ENCODE measurements at places on chromosomes 5 and 9.

DNA sequence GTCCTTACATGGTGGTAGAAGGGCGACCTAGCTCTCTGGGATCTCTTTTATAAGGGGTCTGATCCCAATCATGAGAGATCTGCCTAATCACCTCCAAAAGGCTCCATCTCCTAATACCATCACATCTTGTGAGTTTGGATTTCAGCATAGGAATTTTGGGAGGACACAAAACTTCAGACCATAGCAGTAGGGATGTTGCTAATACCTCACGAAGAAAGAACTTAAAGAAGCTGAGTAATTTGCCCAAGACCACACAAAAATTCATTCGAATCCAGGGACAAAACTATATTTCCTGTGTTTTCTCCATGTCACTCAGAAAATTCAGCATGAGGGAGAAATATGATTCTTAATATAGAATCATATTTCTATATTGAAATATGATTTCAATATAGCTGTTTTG is 32.7 kb downstream of the MTAP start:
- DNase-seq = no peak

DNA sequence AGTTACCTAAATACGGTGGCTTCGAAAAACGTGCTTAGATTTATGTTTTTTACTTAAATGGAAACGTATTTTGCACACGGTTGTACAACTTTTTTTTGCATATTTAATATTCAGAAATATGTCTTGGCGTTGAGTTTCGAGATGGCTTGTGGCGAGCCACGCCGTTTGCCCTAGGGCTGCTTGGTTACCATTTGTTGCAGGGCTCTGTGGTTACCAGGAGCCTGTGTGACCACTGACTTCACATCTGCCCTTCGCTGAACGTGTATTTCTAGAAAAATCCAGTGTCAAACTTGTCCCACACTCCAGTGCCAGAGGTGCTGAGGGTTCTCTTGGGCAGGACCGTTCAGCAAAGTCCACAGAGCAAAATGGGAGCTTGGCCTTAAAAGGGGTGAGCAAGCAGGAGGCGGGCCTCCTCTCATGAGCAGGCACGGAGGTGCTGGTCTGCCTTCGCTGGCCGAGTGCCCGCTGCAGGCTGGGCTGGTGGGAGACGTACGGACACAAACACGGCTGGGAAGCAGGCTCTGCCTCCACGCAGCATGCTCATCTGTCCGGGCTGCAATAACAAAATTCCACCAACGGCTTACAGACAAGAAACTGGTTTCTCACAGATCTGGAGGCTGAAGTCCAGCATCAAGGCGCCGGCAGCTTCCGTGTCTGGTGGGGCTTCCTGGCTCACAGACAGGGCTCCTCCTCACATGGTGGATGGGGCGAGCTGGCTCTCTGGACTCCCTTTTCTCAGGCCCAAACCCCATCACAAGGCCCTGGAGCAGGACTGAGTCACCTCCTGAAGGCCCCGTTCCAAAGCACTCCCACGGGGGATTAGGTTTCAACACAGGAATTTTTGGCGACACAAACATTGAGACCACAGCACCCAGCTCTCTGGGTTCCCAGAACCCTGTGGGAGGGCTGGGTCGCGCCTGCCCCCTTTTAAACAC is 5.4 kb downstream of the MRPL36 start:
- DNase-seq = no peak

GRCh38 chr9:111828193-111828592 is 33.5 kb upstream of the SHOC1 start:
- no peak for DNase-seq

DNA sequence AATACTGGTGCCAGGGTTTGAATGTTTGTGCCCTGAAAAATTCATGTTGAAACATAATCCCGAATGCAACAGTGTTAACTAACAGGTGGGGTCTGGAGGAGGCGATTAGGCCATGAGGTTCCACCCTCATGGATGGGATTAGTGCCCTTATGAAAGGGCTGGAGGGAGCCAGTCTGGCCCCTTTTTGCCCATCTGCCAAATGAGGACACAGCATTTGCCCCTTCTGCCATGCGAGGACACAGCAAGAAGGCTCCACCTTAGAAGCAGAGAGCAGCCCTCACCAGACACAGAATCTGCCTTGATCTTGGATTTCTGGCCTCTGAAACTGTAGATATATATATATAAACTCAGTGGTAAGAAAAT is 32.6 kb upstream of the RNF130 start:
- DNase-seq = no peak

- DNase-seq = no peak
Measured at GRCh38 chr9:21412107-21412506, 3.2 kb downstream of the IFNA8 start.

GRCh38 chr5:169126481-169127021 is 174.4 kb downstream of the SLIT3 start:
- DNase-seq = no peak

GRCh38 chr9:34072868-34073590 is 24.3 kb upstream of the UBAP2 start:
- no peak for DNase-seq

GRCh38 chr9:79768194-79768593 is 196.4 kb downstream of the TLE4 start:
- no peak for DNase-seq

DNA sequence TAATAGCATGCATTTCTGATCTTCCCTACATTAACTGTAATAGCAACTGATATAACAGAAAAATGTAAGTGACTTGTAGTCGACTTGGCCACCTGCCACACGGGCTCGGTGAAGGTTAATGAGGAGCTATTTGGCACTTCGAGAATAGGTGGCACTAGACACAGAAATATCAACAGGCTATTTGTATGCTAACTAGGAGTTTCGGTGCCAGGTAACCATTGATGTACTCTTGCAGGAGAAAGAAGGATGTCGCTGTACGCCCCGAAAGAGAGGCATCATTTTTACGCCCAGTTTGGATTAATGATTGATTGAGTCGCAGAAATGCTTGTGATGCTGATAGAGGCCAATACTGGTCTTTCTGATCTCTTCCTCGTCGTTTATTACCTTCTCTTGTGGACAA is 516 bp upstream of the DMRT2 start:
- no peak for DNase-seq

DNA sequence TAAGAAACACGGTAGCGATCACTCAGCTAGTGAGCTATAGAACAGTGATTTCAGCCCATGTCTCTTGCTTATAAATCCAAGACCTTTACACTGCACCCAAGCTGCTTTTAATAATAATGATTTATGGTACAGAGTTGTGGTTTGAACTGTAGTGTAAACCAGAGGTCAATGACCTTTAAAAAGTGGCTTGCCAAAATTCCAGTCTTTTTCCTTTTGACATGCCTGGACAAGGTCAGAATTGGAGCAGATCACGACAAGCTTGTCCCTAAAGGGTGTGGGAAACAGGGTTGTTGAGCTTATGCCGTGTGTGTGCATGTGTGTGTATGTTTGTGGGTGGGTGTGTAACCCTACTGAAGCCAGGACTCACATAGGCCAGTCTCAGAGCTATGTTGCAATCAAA is 225.3 kb upstream of the CLINT1 start:
- no peak for DNase-seq

DNA sequence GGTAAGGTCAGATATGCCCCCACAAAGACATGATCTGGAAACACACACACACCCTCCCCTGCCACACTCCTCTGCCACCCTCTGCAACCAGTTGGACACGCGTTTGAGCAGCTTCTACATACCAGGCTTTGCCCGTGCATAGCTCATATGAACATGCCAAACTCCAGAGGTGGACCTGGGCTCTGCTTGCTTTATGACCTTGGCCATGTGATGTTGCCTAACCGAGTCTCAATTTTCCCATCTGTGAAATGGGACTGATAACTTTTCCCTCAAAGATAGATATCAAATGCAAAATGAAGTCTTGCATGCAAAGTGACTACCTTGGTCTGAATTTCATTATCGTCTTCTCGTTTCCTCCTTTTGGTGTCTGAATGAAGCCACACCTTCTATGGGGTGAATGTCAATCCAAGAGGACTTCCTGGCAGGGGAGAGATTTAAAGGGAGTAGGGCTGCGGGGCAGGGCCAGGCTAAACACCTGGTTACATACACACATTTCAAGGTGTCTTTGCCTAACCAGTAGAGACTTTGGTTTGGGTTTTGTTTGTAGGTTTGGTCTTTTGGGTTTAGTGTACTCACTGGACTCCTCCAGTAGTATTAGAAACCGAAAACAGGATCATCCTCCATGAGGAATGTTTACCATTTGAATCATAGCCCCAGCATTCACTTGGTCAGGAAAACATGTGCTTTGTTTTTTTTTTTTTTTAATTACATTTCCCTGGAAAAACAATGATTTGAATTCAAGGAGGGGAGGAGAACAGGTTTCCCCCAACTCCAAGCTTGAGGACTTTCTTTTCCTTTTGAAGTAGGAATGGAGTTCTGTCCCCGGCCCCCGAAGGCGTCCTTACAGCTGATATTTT is 63.2 kb downstream of the COL27A1 start:
- no peak for DNase-seq

- no peak for DNase-seq
Measured at GRCh38 chr5:142837081-142837725, 67.0 kb downstream of the ARHGAP26 start.

DNA sequence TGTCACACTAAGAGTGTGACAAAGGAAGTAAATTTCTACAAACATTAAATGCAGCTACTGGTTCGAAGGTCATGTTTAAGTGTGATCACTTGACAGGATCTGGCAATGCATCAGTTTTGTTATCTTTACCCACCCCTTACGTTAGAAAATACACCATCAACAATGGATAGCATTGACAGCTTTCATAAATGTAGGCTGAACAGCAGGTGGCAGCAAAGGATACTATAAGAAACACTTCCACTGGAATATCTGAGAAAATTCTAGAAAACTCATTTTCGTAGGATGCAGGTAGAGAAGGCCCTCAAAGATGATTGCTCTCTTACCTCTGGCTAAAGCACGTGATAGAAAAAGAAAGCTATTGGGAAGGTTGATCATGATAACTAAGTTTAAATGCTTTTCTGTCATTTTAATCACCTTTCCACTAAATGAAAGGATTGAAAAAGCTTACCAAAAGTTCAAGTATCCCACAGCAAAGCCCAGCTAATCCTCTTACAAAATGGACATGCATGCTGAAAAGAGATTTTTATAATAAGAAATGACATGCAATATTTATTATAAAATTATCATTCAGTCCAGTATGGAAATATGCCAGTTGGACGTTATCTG is 292.5 kb downstream of the PARP8 start:
- DNase-seq = no peak

- DNase-seq = no peak
Measured at GRCh38 chr5:74016373-74016772, 390.4 kb downstream of the ARHGEF28 start.

DNA sequence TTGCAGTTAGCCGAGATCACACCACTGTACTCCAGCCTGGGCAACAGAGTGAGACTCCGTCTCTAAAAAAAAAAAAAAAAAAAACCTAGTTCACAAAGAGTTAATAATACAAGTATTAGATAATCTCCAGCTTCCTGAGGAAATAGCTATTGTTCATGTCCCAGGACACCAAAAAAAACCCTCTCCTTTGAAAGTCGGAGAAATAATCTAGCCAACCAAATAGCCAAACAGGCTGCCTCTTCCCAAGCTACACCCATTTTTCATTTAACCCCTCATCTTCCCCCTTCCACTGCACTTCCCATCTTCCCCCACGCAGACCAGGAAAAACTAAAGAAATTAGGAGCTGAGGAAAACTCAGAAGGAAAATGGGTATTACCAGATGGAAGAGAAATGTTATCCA is 23.6 kb downstream of the CNOT8 start:
- DNase-seq = no peak

DNA sequence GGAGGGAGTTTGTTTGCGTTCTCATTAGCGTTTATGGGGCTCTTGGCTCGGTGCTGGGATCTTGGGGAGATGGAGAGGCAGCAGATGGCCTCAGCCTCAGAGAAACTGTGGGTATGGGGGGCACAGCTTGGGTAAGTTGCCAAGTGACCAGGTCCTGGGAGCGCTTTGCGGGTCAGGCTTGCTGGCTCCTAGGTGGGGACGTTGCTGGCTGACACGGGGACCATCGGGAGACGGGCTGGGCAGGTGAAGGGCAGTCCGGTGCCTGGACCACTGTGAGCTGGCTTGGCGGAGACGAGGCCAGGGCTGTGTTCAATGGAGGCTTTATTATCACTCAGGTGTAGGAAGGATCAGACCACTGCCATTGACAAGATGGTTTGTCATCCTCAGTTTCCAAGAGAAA is 30.0 kb downstream of the FGD3 start:
- no peak for DNase-seq

- no peak for DNase-seq
Measured at GRCh38 chr5:67144183-67144639, 52.4 kb downstream of the CD180 start.

DNA sequence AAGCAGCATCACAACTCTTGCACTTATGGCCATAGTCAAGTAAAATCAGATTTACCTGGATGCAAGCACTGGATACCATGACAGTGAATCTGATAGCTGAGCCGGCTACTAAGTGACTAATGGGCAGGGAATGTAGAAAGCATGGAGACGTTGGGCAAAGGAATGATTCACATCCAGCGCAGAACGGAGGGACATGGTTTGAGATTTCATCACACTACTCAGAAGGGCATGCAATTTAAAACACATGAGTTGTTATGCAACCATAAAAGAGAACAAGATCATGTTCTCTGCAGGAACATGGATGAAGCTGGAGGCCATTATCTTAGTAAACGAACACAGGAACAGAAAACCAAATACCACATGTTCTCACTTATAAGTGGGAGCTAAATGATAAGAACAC is 169.1 kb upstream of the PIK3R1 start:
- DNase-seq = no peak

DNA sequence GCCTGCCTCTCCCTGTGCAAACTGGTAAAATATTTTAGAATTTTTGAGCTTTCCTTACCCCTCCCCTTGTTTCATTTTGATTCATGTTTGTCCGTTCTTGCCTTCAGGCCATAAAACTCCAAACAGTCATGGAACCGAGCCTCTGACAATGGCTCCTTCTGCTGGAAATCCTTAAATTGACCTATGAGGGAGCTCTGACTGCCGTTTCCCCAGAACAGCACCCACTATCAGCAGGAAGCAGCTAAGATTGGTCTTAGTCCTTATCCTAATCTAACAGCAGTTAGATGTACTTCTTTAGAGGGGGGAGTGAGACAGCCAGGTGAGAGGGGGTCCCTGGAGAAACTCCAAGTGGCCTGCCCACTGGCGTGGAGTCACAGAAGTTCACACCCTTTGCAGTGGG is 106.7 kb downstream of the FAM174A start:
- DNase-seq = no peak

DNA sequence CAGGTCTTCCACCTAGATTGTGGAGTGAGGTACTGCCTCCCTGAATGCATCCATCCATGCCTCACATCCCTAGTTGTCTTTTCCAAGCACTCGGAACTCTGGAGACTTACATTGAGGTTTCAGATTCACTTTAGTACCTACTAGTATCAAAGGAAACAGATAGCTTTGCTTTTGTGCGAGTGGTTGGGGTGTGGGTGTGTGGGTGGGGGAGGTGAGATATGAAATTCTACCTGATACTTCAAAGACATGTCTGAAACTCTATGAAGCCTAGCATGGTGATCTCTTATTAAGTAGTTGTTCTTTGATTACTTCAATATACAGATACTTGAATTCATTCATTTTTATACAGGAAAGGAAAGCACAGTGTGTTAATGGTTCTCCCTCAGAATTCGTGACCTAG is 64.4 kb downstream of the MCCC2 start:
- DNase-seq = no peak

Data from activated T-helper 9 cell treated with anti-CD3 and anti-CD28 coated beads, Interleukin-2, amount 50 U/mL, for 16 hours (primary cell).